ENCODE measurements at places on chromosomes 2 and 18.

DNA sequence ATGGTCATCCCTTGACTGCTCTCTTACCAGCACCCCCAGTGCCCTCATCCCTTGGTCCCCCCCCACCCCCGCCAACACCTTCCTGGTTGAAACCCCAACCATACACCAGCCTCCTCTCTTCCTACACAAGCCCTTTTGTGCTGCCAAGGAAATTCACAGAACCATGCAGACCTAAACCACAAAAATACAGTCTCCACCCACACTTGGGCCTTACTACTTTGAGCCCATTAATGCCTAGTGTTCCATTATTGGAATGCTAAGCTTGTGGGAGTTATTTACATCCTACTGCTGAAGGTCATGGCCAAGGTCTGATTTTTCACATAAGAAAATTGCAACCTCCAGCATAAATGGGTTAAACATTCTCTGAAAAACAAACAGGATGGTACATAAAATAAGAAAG, 4.1 kb upstream of the CRACDL start:
- no peak for DNase-seq

DNA sequence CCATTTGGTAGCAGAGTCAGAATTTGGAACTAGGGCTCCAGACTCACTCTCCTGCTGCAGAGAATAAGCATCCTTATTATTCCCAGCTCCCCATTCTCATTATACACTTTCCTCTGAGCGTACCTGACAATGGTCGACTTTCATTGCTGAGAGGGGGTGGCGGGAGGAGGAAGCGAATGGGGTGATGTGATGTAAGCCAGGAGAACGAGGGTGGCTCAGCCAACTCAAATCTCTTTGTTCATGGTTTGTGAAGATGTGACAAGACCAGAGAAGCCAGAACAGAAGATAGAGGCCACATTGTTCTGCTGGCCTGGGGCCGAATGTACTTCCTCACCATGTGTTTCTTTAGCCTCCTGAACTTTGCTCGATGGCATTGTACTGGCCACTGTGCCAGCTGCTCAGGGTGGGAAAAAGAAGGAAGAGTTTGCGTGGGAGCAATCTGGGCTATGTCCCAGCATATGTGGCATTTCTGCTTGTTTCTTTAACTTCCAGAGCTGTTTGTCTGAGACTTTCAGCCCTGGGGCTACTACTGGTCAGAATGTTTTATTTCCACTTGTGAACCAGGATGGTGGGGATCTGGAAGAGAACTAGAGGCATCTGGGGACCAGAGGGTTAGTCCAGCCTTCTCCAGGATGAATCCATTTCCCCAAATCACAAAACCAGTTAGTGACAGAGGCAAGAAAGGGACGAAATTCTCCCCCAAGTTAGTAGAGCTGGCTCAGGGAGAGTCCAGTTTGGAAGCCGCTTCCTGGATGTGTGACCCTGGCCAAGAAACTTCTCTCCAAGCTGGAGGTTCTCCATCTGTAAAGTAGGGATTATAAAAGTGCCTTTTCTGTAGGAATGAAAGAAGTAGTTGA, 62.6 kb downstream of the MOGAT1 start:
- no peak for DNase-seq

DNA sequence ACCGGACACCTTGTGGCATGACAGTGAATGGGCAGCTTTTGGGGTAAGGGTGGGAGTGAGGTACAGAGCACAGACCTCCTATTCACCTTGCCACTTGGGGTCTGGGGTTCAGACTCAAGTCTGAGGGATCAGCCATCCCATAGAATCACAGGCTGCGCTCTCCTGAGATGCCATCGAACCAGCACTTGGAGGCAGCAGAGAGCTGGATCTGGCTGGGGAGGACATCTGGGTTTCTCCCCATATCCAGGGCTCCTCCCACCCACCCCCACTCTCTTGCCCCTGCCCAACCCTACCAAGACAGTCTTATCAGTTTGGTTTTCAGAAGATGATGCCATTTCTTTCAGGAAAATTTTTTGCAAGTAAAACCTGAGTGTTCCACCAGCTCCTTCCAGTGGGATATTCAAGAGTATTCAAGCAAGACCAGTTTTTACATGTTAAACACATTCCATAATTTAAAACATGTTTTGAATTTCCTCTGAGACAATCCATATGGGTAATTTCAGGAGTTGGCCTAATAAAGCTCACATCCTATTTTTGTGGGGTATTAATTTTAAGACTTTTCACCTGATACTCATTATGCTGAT, 29.2 kb upstream of the TEX44 start:
- DNase-seq = no peak

DNA sequence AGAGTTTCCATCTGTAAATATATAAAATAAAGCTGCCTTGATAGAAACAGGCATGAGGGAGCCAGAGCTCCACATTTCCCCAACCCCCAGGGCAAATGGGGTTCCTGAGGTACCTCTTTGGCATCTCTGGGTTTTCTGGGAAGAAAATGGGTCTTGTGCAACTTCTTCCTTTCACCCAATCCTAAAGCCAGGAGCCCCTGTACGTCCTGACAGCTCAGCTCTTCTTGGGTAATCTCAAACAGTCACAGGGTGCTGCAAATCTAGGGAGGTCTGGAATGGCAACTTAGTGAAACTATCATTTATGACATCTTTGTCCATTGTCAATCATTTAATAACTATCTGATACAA, 36.6 kb upstream of the STAT1 start:
- no peak for DNase-seq

DNA sequence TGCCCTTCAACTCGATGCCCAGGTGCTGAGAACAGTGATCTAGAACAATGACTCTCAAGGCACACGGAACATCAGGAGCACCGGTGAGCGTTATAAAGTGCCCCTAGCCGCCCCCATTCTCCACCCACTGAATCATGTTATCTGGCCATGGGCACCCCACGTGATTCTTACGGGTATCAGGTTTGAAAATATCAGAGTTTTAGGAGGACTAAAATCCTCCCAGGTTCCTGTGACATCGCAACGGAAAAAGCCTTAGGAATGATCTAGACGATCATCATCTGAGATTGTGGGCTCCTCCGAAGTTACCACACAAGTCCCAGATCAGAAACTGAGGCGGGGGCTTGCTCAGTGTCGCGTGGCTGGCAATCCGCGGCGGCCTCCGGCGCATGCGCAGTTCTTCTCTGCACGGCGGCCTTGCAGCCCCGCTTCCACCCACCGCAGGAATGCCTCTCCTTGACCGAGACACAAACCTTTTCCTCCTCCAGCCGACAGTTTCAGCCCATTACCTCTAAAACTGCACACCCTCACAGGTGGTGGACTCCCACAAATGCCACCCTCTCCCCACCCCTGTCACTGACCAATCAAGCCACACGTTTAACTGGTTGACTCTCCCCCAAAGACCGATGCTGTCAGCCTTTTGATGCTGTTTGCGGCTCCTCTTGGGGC, 5.8 kb upstream of the MRPL33 start:
- DNase-seq = peak; percentile 12

DNA sequence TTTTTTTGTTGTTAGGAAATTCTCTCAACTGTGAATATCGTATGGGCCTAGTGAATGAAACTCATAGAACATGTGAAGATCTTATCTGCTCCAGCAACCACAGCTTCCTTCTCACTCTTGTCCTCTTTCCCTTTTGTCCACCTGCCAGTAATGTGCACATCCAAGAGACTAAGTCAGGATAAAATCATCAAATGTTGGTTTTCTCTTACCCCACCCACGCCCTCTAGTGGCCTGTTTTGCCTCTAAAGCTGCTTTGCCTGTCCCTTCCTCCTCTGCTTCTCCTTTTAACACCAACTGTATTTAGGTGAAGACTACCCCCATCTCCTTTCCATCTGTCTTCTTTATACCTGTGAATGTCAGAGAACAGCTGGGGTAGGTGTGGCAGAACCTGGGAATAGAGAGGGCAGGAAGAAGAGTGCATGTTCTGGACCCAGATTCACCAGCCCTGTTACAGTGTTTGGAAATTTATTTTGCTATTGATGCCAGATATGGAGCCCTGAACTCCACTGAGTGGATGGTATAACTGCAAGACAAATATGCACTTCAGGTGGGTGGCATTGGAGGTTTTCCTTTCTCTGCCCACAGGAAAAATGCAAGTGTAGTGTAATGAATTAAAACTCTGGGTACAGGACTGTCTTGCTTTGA, 8.4 kb upstream of the MGAT5 start:
- peak; percentile 75 for DNase-seq

- DNase-seq = no peak
Observed at GRCh38 chr18:33440060-33441043, at the start of gene CCDC178. TSS of gene CCDC178 (minus strand) at chr18:33440721. CDS start at chr18:33412088, 28,633 bp downstream.

- DNase-seq = no peak
Observed at GRCh38 chr2:25651782-25652455, 21.5 kb downstream of the DTNB start.

DNA sequence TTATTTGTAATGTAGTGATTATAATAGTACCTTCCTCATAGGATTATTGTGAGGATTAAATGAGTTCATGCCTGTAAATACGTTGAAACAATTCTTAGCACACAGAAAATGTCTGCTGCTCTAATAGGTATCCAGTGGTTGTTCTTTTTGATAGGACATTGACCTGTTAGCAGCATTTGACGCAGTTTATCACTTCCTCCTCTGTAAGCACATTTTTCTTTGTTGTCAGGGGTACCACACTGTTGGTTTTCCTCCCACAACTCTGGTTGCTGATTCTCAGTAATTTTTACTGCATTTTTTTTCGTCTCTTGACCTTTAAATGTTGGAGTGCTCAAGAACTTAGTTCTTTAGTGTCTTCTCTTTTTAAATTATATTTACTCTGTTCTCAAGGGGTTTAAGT, 15.4 kb downstream of the PPM1B start:
- DNase-seq = no peak

GRCh38 chr2:215522237-215522636, 86.4 kb upstream of the FN1 start:
- no peak for DNase-seq

- no peak for DNase-seq
Observed at GRCh38 chr2:165109915-165110314, 93.9 kb downstream of the SCN3A start.

Data from stimulated activated CD8-positive, alpha-beta memory T cell treated with anti-CD3 and anti-CD28 coated beads, Interleukin-4, amount 100 ng/mL, for 4 hours (primary cell).